Stimulated activated naive CD8-positive, alpha-beta T cell treated with anti-CD3 and anti-CD28 coated beads, Interleukin-15, Interleukin-2, amounts not matched to agents 100 U/mL and 50 U/mL, for 24 hours (primary cell): ENCODE measurements at places on chromosomes 2 and 18.

GRCh38 chr2:213068676-213069359 lies 82.6 kb downstream of the IKZF2 start:
- no peak for DNase-seq

DNA sequence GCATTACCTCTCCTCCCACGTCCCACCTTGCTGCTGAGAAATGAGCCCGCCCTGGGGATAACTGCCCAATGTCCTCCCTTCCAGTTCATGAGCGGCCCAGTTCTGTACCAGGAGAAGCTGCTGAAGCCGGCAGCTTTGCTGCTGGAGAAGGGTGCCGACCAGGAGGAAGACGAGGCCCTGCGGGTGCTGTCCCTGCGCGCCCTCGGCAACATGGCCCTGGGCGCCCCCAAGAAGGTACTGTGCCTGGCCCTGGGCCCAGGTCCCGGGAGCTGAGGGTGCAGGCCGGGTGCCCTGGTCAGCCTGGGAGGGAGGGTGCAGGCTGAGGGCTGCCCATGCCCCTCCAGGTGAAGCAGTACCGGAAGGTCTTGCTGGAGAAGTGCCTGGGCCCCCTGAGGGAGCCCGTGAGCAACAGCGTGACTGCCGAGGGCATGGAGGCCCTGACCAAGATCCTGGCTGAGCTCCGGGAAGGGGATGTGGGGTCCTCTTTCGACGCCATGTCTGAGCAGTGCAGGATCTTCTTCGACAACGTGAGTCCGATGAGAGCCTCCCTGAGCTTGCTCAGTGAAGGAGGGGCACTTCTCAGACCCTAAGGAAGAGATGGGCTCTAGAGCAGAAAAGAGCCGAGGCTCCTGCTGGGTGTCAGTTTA lies 25.7 kb downstream of the HJURP start:
- no peak for DNase-seq

- no peak for DNase-seq
Measured at GRCh38 chr2:158999458-158999857, 31.0 kb downstream of the TANC1 start.

DNA sequence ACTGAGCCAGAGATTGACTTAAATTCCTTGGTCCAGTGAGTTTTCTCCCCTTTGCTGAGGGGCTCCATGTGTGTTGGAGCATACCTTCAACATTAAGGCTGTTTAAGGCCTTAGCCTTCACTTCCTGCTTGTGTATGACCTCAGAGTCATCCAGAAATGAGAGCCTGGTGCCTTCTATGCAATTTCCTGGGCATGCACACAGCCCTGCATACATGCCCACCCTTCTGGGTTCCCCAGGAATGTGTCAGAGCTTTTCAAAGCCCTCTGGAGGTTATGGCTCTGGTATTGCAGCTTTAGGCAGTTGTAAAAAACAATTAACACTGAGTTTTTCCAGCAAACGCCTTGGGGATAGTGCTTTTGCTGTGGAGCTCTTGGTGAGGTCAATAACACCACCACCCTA lies 16.7 kb downstream of the IL1R1 start:
- DNase-seq: no peak

DNA sequence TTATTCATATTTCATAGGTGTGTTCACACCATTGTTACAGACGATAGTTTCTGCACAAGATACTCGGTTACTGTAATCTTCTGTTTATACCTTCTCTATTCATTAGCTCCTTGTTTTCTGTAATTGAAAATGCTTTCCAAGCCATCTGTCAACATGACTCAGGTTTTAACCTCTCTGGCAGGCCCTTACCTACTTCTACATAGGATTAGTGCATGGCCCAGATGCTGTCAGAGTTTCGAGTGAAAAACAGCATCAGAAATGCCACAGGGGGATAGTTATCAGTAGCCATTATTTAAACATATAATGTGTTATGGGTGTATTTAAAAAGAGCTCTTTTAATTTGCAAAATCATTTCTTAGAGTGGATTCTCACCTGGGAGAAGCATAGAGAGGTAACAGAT lies 596.4 kb downstream of the FBXO15 start:
- DNase-seq: no peak

GRCh38 chr2:22596306-22596705 lies 788.7 kb upstream of the KLHL29 start:
- DNase-seq: no peak

DNA sequence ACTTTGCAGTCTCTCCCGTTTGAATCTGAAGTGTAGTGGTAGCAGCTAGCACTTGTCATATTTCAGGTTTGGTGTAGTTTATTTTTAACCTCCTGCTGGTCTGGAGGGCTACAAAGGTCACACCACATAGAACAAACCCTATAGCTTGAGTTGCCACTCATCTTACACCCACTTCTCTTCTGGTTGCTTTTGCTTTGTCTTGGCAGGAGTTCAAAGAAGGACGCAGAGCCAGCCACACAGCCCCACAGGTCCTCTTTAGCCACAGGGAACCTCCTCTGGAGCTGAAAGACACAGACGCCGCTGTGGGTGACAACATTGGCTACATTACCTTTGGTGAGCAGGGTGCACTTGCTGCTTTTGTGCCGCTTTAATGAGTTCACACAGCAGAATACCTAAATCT lies 15.6 kb upstream of the GPBAR1 start:
- DNase-seq: peak; percentile 28

GRCh38 chr2:59529726-59530125 lies 1023.7 kb downstream of the BCL11A start:
- DNase-seq: no peak

- DNase-seq: no peak
Measured at GRCh38 chr18:51754566-51754965, 557.1 kb upstream of the MEX3C start.

DNA sequence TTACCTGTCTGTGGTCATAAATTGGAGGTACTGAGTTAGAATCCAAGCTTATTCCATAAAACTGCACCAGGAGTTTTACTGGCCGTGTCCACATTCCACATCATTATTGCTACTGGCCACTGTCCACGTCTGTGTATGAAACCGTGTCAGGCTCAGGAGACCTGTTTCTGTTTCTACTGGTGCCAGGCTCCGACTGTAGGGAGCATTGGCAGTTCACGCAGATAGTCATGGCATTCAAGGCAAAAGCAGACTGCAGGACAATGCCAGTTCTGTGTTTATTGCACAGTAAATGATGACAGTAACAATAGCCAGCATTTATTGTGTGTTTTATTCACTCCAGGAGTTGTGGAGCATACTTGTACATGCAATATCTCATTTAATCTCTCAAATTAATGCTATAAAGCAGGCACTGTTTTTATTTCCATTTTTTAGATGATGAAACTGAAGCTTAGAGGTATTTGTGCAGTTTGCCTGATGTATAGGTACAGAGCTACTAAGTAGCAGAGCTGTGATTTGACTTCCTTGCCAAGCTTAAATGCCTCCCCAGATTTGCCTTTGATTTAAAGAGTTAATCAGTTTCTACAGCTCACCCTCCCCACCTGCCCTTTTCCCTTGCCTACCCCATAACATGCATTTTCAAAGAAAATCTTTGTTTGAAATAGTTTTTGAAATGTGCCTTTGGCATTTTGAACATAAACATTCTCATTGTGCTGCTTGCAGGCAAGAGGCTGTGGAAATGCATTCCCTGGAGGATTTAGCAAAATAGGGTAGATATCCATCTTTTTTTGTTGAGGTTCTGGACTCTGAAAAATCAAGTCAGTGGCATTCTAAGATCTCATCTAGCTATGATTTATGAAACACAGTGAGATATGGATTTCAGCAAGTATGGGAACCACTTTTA lies 55.5 kb downstream of the MAP4K4 start:
- no peak for DNase-seq

GRCh38 chr2:149733936-149734685 lies 146.5 kb upstream of the MMADHC start:
- DNase-seq: no peak

GRCh38 chr18:63292831-63293683 lies 26.5 kb downstream of the BCL2 start:
- DNase-seq: peak; percentile 49

GRCh38 chr2:101152272-101153076 lies 1.3 kb upstream of the TBC1D8 start:
- peak; percentile 10 for DNase-seq

DNA sequence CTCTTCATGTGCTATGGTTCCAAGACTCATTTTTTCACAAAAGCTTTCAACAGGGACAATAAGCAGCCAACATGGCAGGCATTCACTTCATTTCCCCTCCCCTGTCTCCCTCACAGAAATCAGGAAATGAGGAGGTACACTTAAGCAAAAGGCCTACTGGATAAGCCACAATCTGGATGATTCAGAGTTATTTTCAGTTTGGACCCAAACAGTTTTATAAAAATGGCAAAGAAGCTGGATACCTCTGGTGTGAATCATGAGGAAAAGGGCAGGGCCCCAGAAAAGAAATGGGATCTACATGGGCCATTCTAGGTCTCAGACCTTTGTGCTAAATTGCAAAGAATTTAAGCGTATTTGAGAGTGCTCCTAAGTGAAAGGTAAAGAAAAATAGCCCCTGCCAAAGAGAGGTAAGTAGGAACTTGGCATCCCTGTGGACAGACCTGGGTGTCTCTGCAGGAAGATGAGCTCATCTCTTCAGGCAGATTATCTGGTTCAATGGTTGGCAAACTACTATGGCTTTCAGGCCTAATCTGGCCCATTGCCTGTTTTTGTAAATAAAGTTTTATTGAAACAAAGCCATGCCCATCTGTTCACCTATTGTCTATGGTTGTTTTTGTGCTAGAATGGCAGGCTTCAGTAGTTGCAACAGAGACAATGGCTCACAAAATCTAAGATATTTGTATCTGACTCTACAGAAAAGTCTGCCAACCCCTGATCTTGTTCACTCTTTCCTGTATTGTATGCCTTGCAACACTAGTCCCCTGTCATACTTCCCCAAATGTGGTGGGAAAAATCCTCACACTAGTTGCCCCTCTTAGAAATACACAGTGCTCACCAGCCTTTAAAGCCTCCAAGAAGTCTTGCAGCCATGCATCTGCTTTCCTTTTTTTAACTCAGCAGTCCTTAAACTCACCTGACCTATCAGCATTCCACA lies 315.0 kb downstream of the ALK start:
- DNase-seq: no peak

DNA sequence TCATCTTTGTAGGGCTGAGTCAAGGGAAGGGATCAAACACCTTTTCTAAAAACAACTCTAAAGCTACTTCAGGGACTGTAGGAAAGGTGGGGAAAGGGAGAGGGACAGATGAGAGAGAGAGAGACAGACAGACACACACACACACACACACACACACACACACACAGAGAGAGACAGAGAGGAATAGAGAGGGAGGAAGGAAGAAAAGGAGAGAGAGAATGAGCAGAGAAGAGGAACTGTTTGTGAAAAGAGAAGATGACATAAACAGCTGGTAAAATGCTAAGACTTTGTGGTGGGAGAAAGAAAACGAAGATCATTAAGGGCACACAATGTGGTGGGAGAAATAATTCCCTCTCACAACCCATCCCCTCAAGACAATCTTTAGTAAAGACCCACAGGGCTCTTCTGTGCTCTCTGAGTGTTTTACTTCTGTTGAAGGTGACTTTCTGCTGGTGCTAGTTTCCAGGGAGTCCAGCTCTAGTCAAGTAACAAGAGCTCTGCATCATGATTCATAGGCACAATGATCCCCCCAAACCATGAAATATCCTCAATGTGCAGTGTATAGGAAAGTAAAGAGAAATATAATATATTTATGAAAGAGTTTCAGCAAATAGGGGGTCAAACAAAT lies 77.2 kb upstream of the STK17B start:
- no peak for DNase-seq

DNA sequence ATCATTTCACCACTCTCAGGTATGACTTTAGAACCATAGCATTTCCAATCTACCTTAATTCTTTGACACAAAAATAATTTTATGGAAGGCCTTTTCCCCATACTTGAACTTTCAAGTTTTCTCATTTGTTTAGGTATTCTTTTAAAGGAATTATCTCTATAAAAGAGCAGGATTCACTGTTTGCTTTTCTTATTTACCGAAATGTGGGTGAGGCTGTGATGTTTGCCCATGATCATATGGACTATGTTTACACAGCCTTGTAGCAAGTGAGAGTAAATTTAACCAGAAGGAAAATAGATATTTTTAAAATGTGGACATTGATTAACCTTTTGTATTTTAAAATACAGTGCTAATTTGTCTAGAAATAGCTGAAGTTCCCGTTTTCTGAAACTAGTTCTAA lies 26.3 kb downstream of the CAB39 start:
- no peak for DNase-seq

GRCh38 chr18:51912381-51912780 lies 427.6 kb upstream of the DCC start:
- DNase-seq: no peak

GRCh38 chr2:109277406-109277805 lies 148.4 kb downstream of the SH3RF3 start:
- no peak for DNase-seq

DNA sequence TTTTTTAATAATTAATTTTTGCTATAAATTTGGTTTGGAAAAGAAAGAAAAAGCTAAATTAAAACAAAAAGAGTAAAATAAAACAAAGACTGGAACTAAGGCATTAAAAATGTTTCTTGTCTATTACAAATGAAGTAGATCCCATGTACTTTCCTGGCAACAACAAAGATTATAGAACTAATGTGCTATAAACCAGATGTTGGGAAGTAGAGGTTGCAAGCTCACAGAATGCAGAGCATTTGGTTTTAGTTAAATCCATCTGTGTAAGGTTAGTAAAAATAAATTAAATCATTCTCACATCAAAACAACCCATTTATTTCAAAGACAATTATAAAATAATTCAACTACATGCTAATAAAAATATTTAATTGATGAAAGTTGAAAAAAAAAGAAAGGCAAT lies 157.2 kb upstream of the ZC3H15 start:
- DNase-seq: no peak

GRCh38 chr2:196128749-196129148 lies 42.6 kb downstream of the STK17B start:
- no peak for DNase-seq

DNA sequence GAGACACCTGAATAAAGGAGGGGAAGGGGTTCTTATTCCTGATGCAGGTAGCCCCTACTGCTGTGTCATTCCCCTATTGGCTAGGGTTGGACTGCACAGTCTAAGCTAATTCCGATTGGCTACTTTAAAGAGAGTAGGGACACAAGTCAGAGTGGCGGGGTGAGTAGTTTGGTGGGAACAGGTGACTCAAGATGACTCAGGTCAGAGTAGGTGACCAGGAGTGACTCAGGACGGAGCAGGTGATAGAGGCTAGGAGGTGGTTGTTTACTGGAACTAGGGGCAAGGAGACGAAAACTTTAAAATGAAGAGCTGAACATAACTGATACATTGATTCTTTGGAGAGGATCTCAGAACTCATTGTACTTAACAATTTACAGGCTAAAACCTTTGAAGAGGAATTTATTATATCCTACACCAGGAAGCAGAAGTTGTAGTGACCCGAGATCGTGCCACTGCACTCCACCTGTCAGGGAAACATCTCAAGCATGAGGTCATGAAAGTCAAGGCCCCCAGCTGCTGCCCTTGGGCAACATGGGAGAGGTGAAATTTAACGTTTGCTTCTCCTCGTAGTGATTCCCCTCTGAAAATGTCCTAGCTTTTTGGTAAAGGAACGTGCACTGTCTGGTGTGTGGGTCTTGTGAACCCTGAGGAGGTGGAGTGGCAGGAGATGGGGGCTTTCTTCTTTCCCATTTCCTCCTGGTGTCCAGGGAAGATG lies 4.5 kb upstream of the CYP27A1 start:
- no peak for DNase-seq

GRCh38 chr2:191265311-191266170 lies 20.3 kb downstream of the MYO1B start:
- no peak for DNase-seq
